ENCODE measurements at places on chromosomes 7 and 10.

DNA sequence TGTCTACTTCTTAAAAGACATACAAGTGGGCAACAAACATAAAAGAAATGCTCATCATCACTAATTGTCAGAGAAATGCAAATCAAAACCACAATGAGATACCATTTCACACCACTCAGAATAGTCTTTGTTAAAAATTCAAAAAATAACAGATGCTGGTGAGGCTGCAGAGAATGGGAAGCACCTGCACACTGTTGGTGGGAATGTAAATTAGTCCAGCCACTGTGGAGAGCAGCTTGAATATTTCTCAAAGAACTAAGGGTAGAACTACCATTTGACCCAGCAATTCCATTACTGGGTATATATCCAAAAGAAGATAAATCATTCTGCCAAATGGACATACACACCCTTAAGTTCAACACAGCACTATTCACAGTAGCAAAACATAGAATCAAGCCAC lies 61.8 kb upstream of the STEAP1 start:
- no peak for DNase-seq

- no peak for DNase-seq
Measured at GRCh38 chr10:126177417-126178030, 210.8 kb downstream of the ADAM12 start.

DNA sequence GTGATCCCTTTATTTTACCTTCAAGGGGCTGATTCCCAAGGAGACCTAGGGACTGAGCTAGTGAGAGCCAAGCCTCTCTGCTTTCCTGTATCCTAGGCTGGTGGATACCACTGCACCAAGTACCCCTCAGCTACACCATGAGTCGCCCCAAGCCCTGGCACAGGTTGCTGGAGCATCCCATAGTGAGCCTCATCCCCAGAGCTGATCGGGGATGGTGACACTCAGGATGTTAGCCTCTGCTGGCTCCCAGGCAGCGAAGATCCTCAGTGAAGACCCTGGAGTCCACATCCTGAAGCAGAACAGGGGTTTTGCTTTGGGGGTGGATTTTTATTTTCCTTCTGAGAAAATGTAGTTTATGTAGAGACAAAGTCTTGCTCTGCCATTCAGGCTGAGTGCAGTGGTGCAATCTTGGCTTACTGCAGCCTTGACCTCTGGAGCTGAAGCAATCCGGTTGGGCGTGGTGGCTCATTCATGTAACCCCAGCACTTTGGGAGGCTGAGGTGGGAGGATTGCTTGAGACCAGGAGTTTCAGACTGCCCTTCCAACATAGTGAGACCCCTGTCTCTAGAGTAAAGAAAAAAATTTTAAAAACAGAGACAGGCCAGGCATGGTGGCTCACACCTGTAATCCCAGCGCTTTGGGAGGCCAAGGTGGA lies 12.5 kb upstream of the ZNF212 start:
- DNase-seq, result no peak

DNA sequence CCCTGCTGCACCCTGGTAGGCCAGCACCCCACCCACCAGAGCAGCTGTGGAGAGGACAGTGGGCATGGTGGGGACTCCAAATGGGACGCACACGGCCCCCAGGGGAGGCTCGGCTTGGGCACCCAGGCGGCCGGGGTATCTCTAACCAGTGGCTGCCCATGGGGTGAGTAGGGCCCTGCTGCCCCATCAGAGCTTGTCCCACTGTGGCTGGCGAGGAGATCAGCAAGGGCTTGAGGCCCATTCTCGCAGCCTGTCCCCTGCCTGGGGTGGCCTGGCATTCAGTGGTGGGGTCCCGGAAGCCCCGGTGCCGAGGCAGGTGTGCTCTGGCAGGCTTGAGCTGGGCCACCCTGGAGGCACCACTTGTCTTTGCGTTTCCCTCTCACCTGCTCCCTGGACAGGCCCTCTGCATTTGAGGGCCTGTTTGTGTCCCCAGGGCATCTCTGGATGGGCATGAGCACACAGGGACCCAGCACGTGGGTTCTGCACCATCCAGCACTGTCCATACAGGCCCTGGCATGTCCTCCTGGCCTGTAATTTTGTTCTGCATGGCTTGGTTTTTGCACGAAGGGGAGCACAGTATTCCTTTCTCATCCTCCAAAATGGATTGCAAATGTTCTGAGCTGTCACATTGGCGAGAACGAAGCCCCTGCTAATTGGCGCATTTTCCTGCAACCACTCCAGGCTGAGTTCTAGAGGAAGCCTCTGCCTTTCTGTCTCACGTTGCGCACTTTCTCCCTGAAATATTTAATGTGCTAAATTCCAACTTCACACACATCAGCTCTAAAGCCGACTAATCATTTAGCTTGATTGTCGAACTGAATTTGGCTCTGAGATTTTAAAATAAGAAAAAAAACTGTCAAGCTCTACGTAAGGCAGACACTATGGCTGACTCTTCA lies 27.2 kb downstream of the PWWP2B start:
- no peak for DNase-seq

GRCh38 chr10:131588704-131589220 lies 277.2 kb upstream of the TCERG1L start:
- no peak for DNase-seq
